ENCODE measurements at places on chromosomes 2 and 18. TPM values are rescaled to one million over a fixed set of nuclear protein-coding genes. Genes with fewer than 3 reads are reported as not detected.

DNA sequence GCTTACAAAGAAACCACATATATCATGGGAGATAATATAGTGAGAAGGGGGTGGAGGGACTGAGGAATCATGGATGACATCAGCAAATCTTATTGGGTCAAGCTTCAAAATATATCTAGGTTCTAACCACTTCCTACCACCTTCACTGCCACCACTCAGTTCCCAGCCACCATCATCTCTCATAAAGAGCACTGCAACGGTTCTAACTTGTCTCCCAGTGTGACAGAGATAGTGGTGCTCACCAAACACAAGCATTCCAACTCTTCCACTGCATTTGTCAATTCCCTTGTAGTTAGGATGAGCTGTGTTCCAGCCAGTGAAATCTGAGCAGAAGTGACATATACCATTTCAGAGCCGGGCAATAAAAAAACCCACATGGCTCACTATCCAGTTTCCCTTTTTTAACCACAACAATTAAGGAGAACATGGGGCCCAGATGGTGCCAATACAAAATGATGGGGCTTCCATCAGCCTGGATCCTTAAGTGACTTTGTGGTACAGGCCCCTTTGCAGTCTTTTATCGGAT, 318.1 kb downstream of the NBAS start:
- peak; percentile 38 for DNase-seq

- DNase-seq: no peak
Observed at GRCh38 chr2:198214114-198214596, 409.8 kb downstream of the PLCL1 start.

CCDC121 gene
- polyA plus RNA-seq: 11.4 TPM

GKN1 gene
- not detected for polyA plus RNA-seq

APCDD1 gene
- 132 TPM for polyA plus RNA-seq

SOX11 gene
- 19.4 TPM for polyA plus RNA-seq

GAL3ST2 gene
- 0.88 TPM for polyA plus RNA-seq
